Endothelial cell of umbilical vein (primary cell): ENCODE measurements at places on chromosomes 16 and 17. TPM values are rescaled to one million over a fixed set of nuclear protein-coding genes. Genes with fewer than 3 reads are reported as not detected.

CES4A gene
- 13.3 and 16.4 TPM in 2 replicates for polyA plus RNA-seq

KRTAP17-1 gene
- polyA plus RNA-seq, result not detected in 2 replicates

NHLRC4 gene
- 0.94 and 0.96 TPM in 2 replicates for polyA plus RNA-seq

CES3 gene
- polyA plus RNA-seq, result 0.10 and 0.13 TPM in 2 replicates

CIITA gene
- not detected in 2 replicates for polyA plus RNA-seq

TP53TG3C gene
- not detected in 2 replicates for polyA plus RNA-seq

- H3K4me3 ChIP-seq, result no peak overlapping the region
- H3K4me1 ChIP-seq, result peaks cover 21% of the 10 kb centered on the region
- peak; percentile 54 for DNase-seq
Measured at GRCh38 chr17:4520894-4521600, 22.4 kb downstream of the SPNS2 start.

GRCh38 chr16:57945740-57946138 lies 25.2 kb downstream of the CNGB1 start:
- H3K4me1 ChIP-seq, result no peaks in the 10 kb centered on the region
- H3K36me3 ChIP-seq, result no peaks in the 10 kb centered on the region
- no peak for DNase-seq

GRCh38 chr16:81445143-81445961 lies 744 bp downstream of the CMIP start:
- DNase-seq, result peak; percentile 25
- H3K27me3 ChIP-seq, result peaks cover 13% of the 10 kb centered on the region
- peak overlapping the region; percentile 97 for H3K4me3 ChIP-seq
- peaks cover 1% of the 10 kb centered on the region for H3K36me3 ChIP-seq

DNA sequence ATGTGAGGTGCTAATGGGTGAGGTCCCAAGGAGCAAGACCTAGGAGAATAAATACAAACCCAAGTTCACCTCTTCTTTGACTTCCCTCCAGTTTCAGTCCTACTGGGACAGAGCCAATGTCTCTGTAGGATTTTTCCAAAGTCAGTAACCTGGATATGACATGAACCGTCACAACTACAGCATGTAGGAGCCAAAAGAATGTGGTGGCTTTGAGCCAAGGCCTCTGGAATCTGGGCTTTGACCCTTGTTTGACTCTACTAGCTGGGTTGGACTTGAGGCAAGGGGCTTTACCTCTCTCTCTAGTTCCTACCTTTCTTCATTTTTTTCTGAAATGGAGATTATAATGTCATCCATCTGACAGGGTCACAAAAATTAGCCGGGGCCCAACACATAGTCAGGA lies 91.4 kb downstream of the CACNG3 start:
- no peaks in the 10 kb centered on the region for H3K4me1 ChIP-seq
- no peak overlapping the region for H3K4me3 ChIP-seq
- H3K27ac ChIP-seq, result no peak overlapping the region
- H3K36me3 ChIP-seq, result no peaks in the 10 kb centered on the region
- no peaks in the 10 kb centered on the region for H3K27me3 ChIP-seq

DNA sequence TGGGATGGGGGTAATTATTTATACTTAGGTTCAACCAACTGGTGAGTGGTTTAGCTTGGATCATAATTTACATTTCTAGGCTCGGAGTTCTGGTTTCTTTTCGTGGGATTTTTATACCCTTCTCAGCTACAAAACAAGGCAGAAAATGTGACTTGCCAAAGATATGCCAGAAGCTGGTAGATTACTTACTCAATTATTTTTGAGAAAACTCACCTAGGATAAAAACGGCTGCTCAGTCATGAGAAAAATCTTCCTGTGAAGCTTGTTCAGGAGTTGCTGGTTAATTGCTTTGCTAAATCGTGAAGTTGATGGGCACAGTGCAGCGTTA lies 1.1 kb downstream of the NDEL1 start:
- H3K4me1 ChIP-seq, result peaks cover 22% of the 10 kb centered on the region
- no peaks in the 10 kb centered on the region for H3K27me3 ChIP-seq
- no peak for DNase-seq

GRCh38 chr17:47204722-47205418 lies 4.3 kb upstream of the MYL4 start:
- H3K4me1 ChIP-seq, result no peaks in the 10 kb centered on the region
- H3K27me3 ChIP-seq, result no peaks in the 10 kb centered on the region
- DNase-seq, result no peak
- H3K36me3 ChIP-seq, result no peaks in the 10 kb centered on the region

GRCh38 chr16:14409563-14409962 lies 220.5 kb downstream of the PARN start:
- no peak for DNase-seq
- no peaks in the 10 kb centered on the region for H3K27me3 ChIP-seq
- no peaks in the 10 kb centered on the region for H3K36me3 ChIP-seq
- H3K27ac ChIP-seq, result no peak overlapping the region
- H3K4me3 ChIP-seq, result no peak overlapping the region

- H3K36me3 ChIP-seq, result no peaks in the 10 kb centered on the region
- peaks cover 4% of the 10 kb centered on the region for H3K4me1 ChIP-seq
- H3K27ac ChIP-seq, result no peak overlapping the region
- H3K4me3 ChIP-seq, result no peak overlapping the region
- H3K27me3 ChIP-seq, result no peaks in the 10 kb centered on the region
Measured at GRCh38 chr16:1182316-1182671, 29.4 kb downstream of the CACNA1H start.

DNA sequence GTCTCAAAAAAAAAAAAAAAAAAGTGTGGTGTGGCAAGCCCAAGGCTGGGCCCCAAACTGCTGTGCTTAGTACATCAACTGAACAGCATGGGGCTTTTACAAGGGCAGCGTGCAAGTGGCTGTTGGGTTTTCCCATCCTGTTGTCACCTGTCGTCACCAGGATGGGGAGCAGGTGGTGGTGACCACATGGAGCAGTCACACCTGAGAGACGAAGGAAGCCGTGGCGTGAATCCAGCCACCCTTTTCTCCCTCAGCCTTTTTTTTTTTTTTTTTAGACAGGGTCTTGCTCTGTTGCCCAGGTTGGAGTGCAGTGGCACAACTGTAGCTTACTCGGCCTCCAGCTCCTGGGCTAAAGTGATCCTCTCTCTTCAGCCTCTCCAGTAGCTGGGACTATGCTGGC lies 4.1 kb upstream of the MRPL58 start:
- H3K27me3 ChIP-seq, result no peaks in the 10 kb centered on the region
- H3K4me3 ChIP-seq, result no peak overlapping the region

DNA sequence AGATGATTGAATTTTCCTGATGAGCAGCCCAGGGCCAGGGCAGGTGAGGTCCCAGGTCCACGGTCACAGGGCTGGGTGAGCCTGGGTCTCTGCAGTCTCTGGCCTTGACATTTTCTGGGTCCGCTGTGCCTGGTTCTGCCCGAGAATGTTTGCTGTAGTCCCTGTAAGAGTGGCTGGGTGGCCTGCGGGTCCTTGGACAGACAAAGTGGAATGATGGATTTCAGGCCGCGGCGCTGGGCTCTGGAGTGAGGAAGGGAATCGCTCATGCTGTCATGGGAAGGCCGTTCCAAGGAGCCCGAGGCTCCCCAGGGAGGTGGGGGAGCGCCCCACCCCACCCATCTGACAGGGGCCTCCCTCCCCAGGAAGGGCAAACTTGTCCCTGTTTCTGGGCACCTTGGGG lies 153.5 kb upstream of the CIBAR2 start:
- no peaks in the 10 kb centered on the region for H3K36me3 ChIP-seq
- H3K27ac ChIP-seq, result no peak overlapping the region
- DNase-seq, result no peak
- H3K27me3 ChIP-seq, result no peaks in the 10 kb centered on the region

- peak; percentile 35 for DNase-seq
- H3K4me3 ChIP-seq, result no peak overlapping the region
- H3K36me3 ChIP-seq, result no peaks in the 10 kb centered on the region
- H3K4me1 ChIP-seq, result no peaks in the 10 kb centered on the region
Measured at GRCh38 chr16:10181196-10182162, 749 bp downstream of the GRIN2A start.

- peak; percentile 62 for DNase-seq
- no peak overlapping the region for H3K27ac ChIP-seq
- H3K36me3 ChIP-seq, result no peaks in the 10 kb centered on the region
- H3K27me3 ChIP-seq, result no peaks in the 10 kb centered on the region
Measured at GRCh38 chr17:79919164-79919585, 79.9 kb upstream of the CBX4 start.
